ENCODE measurements at places on chromosomes 16 and 17.

GRCh38 chr16:82899731-82900450 is 273.1 kb downstream of the CDH13 start:
- no peak for DNase-seq

DNA sequence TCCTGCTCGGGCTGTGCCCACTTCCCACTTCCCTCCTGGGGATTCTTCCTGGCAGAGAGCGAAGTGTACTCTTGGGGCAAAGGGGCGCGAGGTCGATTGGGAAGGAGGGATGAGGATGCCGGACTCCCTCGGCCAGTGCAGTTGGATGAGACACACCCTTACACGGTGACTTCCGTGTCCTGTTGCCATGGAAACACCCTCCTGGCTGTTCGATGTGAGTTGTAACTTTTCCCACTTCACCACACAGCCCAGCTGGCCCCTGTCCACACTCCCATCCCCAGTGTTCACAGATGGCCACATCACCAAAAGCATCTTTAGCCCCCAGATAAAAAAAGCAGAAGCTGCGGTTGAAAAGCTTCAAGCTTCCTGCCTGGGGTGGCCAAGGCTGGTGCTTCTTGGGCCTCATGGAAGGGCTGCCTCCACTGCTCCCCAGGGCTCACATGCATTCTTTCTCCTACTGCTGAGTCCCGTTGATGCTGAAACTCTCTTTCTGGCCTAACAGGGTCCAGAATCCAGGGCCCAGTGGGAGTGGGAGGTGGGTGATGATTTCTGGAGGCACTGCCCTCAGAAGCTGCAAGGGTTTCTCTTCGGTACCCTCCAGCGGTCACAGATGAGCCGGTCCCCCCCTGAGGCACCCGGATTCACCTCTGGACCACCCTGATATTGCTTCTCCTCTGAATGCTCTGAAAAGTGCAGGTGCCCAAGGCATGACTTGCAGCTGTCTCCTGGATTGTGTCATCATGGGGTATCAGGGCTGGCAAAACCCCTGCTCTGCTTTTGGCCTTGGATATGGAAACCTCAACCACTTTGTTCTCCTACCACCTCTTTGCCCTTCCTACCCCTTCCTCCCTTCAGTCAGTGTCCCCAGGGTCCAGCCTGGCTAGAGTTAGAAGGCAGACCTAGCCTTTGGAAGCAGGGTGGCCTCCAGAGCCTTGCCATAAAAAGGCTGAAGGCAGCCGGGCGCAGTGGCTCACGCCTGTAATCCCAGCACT is 2.2 kb upstream of the TRAF4 start:
- no peak for DNase-seq

- DNase-seq, result no peak
These were observed 30.9 kb downstream of the SALL1 start for GRCh38 chr16:51119973-51120729.

GRCh38 chr17:48770954-48771353 is 42.4 kb upstream of the HOXB13 start:
- no peak for DNase-seq

DNA sequence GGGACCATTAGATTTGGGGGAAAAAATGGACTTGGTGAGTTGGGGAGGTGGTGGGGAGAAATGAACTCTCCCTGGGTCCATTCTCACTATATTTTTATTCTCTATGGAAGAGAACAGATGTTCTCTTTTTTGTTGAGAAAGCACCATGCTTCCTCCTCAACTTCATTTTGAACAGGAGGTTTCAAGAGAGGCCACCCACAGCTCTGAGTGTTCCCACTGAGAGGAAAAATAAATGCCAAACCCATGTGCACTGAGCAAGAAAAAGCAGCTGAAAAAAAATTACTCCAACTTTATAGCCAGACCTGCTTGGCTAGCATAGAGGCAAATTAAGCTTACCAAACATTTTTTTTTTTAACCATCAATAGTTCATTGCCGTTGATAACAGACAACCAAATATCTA is 883.6 kb downstream of the KCNJ2 start:
- no peak for DNase-seq

DNA sequence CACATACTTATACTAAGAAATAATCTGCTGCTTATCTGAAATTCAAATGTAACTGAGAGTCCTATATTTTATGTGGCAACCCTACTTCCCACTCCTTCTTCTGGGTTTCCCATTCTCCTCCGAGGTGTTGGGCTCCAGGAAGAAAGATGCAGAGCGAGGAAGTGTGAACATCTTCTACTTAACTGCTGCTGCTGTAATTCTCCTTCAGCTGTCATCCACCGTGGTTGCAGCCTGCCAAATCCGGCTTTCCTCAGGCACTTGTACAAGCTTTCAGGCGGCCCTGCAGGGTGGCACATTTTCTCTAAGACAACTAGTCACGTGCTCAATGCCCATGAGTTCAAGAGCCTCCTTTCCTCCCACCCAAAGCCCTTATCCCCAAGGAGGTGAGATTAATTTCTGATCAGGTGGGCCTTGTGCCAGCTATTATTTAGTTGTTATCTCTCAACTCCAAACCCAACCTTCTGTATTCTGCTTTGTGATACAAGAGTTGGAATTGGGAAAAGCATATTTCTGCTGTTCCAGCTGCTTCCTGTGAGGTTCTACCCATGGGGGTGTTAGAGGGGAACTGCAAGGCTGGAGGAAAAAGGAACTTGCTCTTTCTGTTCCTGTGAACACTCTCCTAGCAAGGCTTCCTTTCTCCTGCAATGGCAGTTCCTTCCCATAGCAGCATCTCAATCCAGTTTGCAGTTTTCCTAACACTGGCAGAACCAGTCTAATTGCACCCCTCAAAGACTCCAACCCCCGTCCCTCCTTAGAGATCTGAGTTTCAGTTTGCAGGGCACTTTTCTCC is 67.6 kb upstream of the RBBP6 start:
- no peak for DNase-seq

GRCh38 chr17:17493249-17493985 is 2.8 kb downstream of the RASD1 start:
- DNase-seq, result no peak

- DNase-seq, result no peak
These were observed 694 bp downstream of the MRPL27 start for GRCh38 chr17:50372222-50372757.

- no peak for DNase-seq
These were observed at the start of gene ZBTB4 for GRCh38 chr17:7479213-7480088. Gene ZBTB4 (minus strand): TSS chr17:7479631. CDS start chr17:7466801, 12,830 bp downstream.

- DNase-seq, result no peak
These were observed 13.6 kb downstream of the CHD9 start for GRCh38 chr16:53068423-53068833.

GRCh38 chr17:1029196-1029921 is 32.4 kb downstream of the TIMM22 start:
- DNase-seq, result no peak

DNA sequence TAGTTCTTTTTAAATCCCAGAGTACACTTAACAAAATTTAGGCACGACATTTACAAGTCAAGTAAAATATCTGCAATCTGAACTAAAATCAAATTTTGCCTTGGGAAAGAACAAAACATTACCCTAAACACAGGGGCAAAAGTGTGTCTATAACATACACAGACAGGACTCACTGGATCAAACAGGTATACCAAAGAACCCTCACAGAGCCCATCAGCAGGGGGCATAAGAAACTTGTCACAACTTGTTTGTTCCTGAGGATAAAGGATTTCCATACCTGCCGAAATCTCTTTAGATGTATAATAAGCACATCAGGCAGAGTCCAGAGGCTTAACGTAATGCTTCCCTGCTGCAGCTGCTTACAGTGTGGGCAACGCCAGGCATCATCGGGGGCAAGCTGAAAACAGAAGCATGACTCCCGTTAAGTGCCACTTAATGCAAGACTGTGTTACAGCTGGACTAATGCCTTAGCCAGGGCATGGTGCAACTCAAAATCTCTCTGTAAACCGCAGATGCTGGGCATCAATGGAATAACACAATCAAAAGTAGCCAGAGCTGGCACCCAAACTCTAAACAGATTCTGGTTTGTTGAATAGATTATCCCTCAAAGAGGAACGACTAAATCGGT is 67.0 kb downstream of the USP31 start:
- no peak for DNase-seq

DNA sequence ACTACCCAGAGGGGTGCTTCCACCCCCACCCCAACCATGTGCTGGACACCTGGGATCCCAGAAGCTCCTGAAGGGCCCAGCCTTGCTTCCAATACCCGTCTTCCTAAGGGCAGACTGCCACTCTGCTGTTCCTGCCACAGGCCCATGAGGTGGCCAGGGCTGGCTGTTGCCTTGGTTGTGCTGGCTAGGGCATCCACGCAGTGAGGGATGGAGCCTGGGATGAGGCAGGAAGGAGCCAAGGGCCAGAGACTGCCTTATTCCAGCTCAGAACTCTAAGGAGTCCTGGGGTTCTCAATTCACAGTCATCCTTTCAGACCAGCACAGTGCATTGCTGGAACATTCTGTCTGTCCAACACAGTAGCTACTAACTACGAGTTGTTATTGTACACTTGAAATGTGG is 37.8 kb downstream of the BCO1 start:
- no peak for DNase-seq

DNA sequence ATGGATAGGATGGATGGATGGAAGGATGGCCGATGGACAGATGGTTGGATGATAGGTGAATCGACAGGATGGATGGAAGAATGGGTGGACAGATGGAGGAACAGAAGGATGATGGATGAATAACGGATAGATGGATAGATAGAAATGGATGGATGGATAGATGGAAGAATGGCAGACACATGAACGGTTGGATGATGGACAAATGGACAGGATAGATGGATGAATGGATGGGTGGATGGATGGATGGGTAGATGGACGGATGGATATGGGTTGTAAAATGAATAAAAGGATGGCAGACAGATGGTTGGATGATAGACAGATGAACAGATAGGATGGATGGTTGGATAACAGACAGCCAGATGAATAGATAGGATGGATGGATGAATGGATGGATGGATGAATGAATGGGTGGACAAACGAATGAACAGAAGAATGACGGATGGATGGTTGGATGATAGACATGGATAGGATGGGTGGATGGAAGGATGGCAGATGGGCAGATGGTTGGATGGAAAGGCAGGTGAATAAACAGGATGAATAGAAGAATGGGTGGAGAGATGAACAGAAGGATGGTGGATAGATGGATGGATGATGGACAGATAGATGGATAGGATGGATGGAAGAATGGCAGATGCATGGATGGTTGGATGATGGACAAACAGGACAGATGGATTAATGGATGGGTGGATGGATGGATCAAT is 55.9 kb downstream of the DYNLRB2 start:
- DNase-seq, result no peak

DNA sequence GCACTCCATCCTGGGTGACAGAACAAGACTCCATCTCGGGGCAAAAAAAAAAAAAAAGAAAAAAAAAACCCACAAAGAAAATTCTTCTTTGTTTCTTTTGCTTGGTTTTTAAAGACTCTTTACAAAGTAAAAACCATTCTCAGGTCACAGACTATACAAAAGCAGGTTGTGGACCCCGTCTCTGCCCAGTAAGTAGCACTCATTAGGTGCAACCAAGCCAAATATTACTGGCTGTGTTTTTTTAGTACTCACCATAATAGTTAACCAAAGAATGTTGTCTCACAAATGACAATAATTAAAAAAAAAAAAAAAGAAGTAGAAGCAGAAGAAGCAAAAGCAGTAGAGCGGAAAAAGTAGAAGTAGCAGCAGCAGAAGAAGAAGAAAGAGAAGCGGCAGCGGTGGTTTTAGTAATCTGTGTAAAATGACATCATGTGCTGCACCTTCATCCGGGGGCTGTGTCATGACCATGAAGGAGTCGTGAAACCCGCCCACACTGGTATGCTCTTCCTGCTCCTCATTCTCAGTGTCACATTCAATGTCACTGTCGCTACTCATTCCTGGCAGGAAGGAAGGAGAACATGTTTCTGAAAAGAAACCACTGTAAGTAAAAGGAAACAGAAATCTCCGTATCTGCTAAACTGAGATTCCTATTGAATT is 105.4 kb downstream of the TRIM37 start:
- no peak for DNase-seq

DNA sequence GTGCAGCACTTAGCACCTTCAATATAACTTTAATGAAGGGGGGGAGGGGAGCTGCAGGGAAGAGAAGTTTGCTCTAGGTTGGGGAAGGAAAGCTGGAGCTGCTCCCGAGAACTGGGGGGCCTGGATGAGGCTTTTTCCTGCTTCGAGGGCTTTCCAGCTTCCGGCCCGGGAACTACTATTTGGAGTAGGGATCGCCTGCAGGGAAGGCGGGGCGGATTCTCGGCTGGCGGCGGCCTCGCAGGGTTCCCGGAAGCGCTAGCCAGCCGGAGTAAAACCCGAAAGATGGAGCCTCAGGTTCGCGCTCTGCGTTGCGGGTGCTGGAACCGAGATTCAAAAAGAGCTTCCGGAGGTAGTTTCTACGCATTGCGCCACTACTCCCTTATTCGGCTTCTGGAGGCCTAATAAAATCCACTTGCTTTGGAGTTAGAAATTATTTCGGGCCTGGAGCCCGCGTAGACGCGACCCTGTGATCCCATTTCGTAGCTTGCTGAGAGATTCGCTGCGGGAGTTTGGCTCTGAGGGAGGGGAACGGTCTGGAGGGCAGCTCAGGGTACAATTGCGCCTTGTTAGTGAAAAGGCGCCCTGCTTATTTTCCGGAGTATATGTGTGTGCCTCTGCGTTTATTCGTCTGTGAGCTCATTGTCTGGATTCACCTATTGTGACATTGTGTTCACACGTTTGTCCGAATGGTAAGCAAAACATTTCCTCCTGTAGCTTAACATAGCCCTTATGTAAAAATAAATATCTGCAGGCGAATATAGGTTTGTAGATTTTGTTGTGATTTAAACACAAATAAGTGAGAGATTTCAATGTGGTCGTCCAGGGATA is 652 bp downstream of the PRAC2 start:
- DNase-seq, result no peak

- no peak for DNase-seq
These were observed 5.7 kb upstream of the CISD3 start for GRCh38 chr17:38724337-38724988.

- DNase-seq, result no peak
These were observed 4.3 kb downstream of the DLX4 start for GRCh38 chr17:49973271-49973615.

DNA sequence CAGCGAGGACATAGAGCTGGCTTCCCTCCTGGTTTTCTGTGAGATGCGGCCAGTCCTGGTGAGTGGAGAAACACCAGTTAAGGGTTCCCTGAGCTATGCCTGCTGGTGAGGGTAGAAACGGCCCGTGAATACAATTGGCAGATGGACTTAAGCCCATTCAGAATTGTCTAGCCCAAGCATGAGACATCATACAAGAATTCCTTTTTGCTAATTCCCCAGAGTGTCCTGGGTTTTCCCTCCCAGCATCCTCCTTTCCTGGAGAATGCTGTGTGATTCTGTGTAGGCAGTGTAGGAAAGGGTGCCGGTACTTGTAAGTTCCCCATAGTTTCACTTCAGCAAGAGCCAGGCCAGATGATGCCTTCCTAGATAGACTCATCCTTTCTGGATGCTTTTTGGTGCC is 65.1 kb downstream of the SDR42E1 start:
- no peak for DNase-seq

GRCh38 chr17:37083456-37083855 is 134.7 kb downstream of the AATF start:
- DNase-seq, result no peak

Measured in epithelial cell of prostate (primary cell).